Muscle of leg (tissue), 16 donors: ENCODE measurements at places on chromosomes 5 and 9. TPM values are rescaled to one million over a fixed set of nuclear protein-coding genes. Genes with fewer than 3 reads are reported as not detected.

NR5A1 gene
- polyA plus RNA-seq = not detected

ADAMTS2 gene
- polyA plus RNA-seq = 22.5 TPM

NIPAL4 gene
- polyA plus RNA-seq = 0.14 TPM

ANKRD31 gene
- polyA plus RNA-seq = 0.13 TPM

PCDHGC5 gene
- polyA plus RNA-seq = 0.49 TPM

GRCh38 chr9:127163409-127163808 is 41.0 kb upstream of the ANGPTL2 start:
- no peak overlapping the region for H3K4me3 ChIP-seq
- H3K4me1 ChIP-seq = peaks cover 27% of the 10 kb centered on the region
- DNase-seq = peak; percentile 76
- no peaks in the 10 kb centered on the region for H3K36me3 ChIP-seq

DNA sequence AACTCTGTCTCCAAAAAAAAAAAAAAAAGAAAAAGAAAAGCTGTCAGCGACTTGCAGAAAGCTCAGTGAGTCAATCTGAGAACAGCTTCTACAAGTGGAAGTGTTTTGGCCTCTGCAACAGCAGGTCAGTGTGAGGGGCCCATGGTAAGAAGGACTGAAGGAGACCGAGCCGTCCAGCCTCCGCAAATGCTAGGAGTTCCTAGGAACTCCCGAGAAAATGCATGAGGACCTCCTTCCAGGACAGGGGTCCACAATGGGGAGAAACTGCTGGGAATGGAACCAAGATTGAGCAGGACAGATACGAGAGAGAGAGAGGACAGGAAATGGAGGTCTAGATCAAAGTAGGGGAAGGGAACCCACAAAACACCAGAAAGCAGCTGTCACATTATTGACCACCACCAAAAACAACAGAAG is 180.5 kb downstream of the CRB2 start:
- peaks cover 4% of the 10 kb centered on the region for H3K4me1 ChIP-seq
- no peak overlapping the region for H3K27ac ChIP-seq
- H3K4me3 ChIP-seq = no peak overlapping the region
- DNase-seq = no peak

DNA sequence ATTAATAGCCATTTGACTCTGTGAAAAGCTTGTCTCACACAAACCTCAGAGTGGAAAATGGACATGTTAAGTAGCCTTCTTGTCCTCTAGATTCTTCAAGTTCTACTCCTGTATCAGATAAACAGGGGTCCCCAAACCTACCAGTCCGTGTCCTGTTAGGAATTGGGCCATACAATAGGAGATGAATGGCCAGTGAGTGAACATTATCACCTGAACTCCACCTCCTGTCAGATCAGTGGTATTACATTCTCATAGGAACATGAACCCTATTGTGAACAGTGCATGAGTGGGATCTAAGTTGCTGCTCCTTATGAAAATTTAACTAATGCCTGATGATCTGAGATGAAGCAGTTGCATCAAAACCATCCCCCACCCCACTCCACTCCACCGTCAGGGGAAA is 136.3 kb downstream of the TMEM232 start:
- no peaks in the 10 kb centered on the region for H3K4me1 ChIP-seq
- no peak overlapping the region for H3K4me3 ChIP-seq
- no peaks in the 10 kb centered on the region for H3K36me3 ChIP-seq
- no peaks in the 10 kb centered on the region for H3K27me3 ChIP-seq
